Stimulated activated CD8-positive, alpha-beta memory T cell treated with anti-CD3 and anti-CD28 coated beads, Interleukin-4, amount 100 ng/mL, for 1 hour (primary cell): ENCODE measurements at places on chromosomes 2 and 18.

GRCh38 chr2:61980758-61981157 is 75.3 kb downstream of the COMMD1 start:
- no peak for DNase-seq

DNA sequence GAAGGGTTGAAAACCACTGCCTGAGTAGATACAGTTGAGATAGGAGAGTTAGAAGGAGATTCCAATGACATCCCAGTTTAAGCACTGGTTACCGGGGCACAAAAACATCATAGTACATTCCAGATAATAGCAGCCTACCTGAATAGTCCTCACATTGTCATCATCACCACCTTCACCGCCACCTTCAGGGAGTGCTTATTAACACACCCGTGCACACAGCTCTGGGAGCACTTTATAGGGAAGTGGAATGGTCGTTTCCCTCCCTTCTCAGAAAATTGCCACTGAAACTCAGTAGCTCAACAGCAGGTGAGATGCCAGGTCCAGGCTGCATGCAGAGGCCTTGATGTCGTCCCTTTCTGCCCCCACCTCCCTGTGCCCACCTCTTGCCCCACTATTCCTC is 8.2 kb downstream of the SERPINB7 start:
- no peak for DNase-seq

GRCh38 chr2:208266553-208266893 is 468 bp downstream of the PIKFYVE start:
- no peak for DNase-seq

DNA sequence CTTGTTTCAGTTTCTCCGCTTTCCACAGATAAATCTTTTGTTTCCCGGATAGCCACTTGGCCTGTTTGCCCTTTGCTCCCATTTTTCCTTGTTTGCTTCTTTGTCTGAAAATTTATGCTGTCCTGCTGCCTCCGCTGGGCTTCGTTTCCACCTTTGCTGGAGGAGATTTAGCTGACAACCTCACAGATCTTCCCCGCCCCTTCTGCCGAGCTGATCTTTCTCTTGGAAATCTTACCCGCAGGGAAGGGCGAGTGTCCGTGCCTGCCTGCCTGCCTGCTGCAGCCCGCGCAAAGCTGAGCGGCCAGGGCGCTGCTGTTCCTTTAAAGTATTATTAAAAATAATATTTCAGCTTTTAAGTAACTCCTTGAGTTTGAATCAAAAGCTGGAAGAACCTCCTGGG is 1.4 kb upstream of the XRCC5 start:
- DNase-seq = no peak

DNA sequence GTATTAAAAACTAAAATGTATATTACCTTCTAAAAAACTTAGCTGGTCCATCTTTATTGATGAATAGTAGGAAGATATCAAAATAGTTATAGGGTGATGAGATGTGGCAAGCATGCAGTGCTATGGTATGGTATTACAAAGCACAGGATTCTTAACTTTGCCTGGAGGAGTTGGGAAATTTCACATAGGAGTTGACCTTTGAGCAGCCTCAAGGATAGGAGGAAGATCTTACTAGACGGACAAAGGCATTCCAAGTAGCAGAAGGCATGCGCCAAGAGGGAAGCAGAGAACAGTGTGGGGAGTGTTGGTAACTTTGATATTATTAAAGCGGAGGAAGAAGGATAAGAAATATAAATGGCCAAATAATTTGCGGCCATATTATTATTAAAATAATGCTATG is 60.0 kb downstream of the TTC21B start:
- DNase-seq = no peak
